ENCODE measurements at places on chromosomes 4 and X.

- H3K36me3 ChIP-seq: no peaks in the 10 kb centered on the region
- H3K27ac ChIP-seq: no peak overlapping the region
- no peak for DNase-seq
Observed at GRCh38 chr4:171186700-171187099, 626.5 kb upstream of the GALNTL6 start.

DNA sequence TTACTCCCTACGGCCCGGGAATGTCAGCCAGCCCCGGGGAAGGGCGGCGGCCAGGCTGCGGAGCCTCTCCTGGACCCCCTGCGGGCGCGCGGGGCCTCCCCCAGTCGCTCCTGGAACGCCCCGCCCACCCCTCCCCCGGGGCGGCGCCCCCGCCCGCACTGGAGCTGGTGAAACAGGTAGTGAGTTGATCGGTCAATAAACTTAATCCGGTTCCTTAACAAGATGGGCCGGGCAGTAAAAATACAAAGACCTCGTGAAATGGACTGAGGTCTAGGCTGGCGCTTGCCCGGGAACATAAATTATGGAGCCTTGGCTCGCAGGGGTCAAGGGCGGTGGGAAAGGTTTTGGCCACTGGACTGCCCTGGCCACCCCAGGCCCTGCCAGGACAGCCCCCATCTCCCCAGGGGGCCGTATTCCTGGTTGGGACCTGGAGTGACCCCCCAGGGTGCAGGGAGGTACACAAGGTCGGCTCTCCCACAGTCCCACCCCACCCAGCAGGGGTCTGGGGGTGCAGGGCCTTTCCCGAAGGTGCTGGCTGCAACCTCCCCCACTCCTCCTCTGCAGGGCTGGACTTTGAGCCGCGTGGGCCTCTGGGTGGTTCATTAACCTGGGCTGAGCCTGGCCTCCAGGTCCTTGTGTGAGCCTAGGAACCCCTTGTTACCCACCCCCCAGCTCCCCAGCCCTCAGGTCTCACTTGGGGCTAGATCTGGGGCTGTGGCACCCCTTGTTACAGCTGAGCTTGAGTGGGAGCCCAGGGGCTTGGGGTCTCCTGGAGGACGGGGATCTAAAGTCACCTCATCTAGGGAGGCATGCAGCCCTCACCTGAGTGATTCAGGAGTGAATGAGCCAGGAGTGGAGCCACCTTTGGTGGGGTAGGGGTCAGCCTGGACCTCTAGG is 2.5 kb downstream of the FGFR3 start:
- no peaks in the 10 kb centered on the region for H3K4me1 ChIP-seq
- no peak overlapping the region for H3K27ac ChIP-seq
- H3K36me3 ChIP-seq: no peaks in the 10 kb centered on the region
- no peak for DNase-seq

DNA sequence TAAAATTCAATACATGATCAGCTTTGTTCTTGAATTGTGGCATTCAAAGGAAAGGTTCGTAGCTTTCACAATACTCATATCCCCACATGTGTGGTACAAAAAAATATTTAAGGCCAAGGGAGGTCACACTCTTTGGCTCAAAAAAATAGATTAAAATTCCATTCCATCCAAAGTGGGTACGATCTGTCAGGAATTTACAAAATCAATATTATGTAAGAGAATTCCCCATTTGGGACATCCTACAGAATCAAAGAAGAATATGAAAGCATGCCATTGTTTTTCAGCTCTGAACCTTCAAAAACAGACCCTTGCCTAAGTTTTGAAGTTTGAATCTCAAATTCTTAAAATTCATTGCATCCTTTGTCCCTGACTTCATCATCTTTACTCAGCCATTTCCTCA is 85.8 kb downstream of the MID1 start:
- no peaks in the 10 kb centered on the region for H3K4me1 ChIP-seq
- H3K36me3 ChIP-seq: no peaks in the 10 kb centered on the region
- H3K27ac ChIP-seq: no peak overlapping the region
- H3K4me3 ChIP-seq: no peak overlapping the region
- no peak for DNase-seq

- H3K4me3 ChIP-seq: no peak overlapping the region
- DNase-seq: no peak
- H3K36me3 ChIP-seq: no peaks in the 10 kb centered on the region
- no peaks in the 10 kb centered on the region for H3K27me3 ChIP-seq
- no peak overlapping the region for H3K27ac ChIP-seq
- H3K4me1 ChIP-seq: no peaks in the 10 kb centered on the region
Observed at GRCh38 chrX:11438767-11439166, 145.6 kb downstream of the AMELX start.
